HEK293T (cell line): ENCODE measurements at places on chromosomes 4 and X.

GRCh38 chr4:31955346-31955745 is 1235.2 kb downstream of the PCDH7 start:
- DNase-seq, result no peak

DNA sequence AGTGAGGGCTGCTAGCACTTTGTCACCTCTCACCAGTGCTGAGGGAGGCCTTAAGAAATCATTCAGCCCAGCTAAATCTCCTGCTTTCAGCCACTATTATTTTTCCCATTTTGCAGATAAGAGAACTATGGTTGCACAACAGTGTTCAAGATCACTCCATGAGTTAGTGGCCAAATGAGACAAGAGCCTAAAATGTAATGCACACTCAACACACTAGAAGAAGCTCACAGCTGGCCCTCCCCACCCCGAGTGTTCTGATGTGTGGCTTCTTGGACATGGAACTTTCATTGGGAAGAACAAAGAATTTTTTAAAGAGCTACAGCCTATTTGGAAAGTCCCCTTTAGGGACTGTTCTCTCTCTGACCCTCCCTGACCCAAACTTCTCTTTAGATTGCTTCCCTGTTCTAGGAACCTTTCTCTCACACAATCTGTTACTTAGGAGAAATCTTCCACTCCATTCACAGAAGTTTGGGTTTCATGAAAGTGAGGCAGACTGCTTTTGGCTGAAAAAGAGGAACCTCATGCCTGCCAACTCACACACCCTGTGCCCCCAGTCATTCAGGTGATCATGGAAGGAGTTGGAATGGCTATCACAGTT is 44.0 kb upstream of the CT47C1 start:
- DNase-seq, result no peak

DNA sequence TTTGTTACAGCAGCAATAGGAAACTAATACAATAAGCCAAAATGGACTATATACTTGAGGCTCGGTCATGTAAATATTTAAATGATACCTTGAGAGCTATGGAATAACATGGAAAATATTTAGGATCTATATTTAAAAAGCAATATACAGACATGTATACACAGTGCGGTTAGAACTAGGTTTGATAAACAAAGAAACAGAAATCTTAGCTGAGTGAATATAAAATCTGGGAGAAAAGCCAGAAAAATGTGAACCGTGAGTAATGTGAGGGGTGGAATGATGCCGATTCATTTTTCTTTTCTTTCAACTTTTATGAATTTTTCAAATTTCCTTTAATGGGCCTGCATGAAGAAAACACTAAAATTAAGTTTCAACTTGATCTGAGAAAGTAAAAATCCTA is 104.1 kb downstream of the ATXN3L start:
- DNase-seq, result no peak

GRCh38 chr4:71526637-71527406 is 188.0 kb downstream of the SLC4A4 start:
- no peak for DNase-seq

DNA sequence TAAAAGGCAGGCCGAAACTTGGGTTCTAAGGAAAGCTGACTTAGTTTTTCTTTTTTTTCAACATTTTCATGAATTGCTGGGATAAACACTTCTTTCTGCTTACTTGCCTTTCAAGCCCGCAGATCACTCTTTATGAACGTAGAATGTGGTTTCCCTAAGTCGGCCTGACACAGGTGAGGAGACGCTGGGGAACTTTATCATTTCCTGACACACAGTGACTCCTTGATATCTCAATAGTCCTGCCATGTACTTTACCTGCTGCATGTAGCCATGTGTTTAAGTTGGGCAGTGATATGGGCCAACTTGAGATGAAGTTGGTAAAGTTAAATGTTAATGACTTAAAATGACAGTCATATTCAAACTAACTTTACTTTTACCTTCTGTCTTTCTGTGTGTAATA is 26.6 kb upstream of the SNCA start:
- no peak for DNase-seq

DNA sequence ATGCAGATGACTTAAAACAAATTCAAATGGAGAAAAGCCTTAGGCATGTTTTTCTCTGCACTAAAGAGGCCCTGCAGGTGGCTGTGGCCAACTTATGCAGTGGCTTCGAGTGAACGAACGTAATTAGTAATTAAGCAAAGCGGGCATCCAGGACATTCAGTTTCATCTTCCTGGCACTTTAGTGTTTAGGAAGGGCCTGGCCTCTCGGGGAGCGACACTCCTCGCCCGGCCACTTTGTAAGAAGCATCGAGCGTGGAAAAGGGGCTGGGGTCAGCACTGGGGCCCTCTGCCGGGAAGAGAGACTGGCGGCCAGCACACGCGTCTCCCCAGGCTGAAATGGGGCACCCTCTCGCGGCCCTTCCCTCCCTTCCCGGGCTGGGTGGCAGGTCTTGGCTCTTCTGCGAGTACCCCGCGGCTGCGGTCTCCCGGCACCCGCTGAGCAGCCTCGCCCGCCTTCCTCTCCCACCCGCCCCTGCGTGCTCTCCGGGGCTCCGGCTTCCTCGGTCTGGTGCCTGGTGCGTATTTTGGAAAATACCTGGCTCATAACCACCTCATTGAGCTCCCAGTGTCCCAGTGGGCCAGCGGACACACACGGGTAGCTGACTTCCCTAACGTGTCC is 677 bp upstream of the CYP4V2 start:
- DNase-seq, result peak; percentile 34

DNA sequence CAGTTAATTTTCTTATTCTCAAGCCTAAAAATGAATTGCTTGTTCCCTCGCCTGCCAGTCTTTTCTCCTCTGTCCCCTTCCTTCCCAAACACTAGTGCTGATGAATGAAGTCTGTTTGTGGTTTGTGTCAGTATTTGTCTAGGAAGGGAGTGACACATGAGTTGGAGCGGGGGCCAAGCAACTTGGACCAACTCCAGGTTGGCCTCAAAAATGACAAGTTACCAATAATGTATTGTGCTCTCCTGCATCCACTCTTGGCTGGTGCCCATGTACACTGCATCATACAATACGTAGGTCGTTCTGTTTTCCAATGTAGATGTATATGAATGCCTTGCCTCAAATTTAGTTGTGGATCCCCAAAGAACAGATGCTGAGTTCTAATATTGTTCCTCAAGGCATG is 223.0 kb upstream of the GPC4 start:
- no peak for DNase-seq

GRCh38 chr4:81408341-81408740 is 63.4 kb downstream of the RASGEF1B start:
- DNase-seq, result no peak

GRCh38 chr4:5787311-5787710 is 76.3 kb downstream of the EVC start:
- DNase-seq, result no peak

- peak; percentile 17 for DNase-seq
Measured at GRCh38 chr4:138910195-138910913, 105.2 kb upstream of the NOCT start.

GRCh38 chrX:100363896-100364295 is 46.2 kb downstream of the PCDH19 start:
- DNase-seq, result no peak

DNA sequence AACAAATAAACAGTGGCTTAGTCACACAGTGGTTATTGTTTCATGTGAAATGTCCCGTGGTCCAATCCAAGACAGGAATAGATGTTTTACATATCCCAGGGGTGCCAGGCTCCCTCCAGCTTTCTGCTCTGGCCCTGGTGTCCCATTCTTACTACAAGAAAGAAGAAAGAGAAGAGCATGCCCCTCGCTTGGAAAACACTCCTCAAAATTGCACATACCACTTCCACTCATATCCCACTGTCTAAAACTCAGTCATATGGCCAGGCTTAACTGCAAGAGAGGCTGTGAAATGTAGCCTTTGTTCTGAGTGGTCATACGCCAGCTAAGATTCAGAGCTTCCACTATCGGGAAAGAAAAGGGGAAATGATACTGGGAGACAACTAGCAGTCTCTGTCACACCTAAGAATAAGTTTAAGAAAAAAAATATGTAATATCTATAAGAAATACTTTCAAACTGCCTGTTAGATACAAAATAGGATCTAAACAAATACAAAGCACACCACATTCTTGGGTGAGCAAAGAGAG is 306.8 kb upstream of the FAM241A start:
- no peak for DNase-seq

GRCh38 chr4:151906438-151906837 is 145.6 kb upstream of the GATB start:
- no peak for DNase-seq

GRCh38 chr4:123356921-123357320 is 39.7 kb upstream of the SPRY1 start:
- DNase-seq, result no peak

DNA sequence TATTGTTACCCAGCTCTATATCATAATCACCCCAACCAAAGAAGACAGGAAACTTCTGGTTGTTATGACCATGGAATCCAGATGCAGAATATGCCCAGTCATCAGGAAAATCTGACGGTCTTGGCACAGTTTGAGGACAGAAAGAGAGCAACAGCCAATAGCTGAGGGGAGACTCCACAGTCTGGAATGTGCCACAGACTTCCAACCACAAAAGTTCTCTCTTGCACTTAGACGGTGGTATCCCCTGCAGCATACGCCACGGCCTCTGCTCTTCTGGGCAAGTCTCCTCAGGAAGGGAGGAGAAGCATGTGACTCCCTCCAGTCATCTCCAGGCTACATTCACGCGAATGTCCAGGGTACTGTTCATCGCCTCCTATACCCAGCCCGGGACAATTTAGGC is 18.4 kb downstream of the ZNF827 start:
- DNase-seq, result no peak

DNA sequence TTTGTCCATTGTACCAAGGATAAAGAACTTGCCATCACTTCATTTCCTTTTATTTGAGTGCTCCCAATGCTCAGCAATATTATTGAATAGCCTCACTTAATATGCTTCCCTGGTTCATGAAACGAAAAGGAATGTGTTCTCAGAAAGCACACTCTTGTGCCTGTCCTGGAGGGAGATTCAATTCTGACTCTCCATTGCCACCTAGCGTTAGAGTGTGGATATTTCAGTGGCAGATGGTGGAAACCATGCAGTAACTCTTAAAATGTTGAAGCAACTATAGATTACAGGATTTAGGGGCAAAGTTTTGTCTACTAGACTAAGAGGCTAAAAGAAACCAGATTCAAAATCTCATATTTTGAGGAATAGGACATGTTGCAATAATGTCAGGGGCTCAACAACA is 36.0 kb downstream of the GAB3 start:
- DNase-seq, result peak; percentile 77

DNA sequence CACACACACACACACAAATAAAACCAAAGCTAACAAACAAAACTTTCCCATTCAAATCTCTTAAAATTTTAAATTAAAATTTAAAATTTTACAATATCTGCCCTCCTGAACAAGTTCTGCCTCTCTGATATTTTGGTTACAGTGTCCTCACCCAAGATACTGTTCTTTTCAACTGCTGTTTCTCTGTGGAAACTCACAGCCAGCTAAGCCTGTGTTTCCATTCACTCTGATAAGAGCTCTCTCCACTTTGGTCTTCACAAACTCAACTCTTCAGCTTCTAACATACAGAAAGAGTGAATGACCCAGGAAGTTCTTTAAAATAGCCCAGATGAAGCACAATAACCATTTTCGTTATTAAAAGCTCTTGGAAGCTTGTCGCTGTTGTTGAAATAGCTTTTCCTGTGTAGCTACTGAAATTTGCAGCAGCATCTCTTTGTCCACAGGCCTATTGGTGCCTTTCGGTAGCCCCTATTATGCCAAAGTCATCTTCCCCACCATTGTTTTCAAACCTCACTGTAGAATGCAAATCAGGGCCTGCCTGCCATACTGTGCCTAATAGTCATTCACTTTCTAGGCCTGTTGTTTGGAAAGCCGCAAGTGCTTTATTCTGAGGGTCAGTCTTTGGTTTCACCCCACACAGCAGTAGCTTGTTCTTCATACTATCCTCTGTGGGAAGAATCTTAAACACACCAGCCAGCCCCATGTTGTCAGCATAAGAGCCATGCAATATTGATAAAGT is 19.4 kb downstream of the INPP4B start:
- DNase-seq, result no peak

DNA sequence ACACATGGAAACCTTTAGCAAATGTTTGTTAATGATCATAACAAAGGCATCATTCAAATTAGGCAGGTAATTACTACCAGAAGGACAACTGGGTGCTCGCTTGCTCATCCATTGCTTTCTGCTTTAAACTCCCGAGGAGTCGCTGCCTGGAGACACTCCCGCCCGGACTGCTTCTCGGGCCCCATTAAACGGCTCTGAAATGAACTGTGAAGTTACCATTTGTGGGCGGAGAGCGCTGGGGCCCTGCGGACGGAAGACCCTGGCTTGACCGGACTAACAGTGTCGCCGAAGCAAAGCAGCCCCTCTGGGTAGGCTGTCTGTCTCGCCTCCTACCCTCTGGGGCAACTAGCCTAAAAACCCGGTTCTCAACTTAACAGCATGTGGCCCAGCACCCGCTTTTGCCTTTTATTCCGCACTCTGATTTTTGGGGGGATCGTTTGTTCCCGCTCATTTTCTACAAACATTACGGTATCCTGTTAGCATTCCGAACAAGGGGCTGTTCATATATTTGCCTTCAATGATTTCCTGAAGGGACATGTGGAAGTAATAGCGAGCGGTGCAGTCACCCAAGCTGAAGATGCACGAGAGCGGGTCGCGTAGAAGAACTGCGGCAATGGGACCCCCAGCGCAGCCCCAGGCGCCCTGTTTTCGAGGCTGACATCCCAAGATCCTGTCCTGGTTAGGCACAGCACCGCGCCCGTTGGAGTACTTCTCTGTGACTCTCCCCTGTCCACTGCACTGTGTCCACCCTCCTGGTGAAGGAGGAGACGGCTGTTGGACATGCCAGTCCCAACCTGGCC is 1.6 kb upstream of the PDGFRA start:
- peak; percentile 22 for DNase-seq

GRCh38 chr4:120155287-120155686 is 88.6 kb upstream of the MAD2L1 start:
- no peak for DNase-seq

- DNase-seq, result peak; percentile 70
Measured at GRCh38 chrX:119729408-119730201, 28.8 kb upstream of the SOWAHD start.

DNA sequence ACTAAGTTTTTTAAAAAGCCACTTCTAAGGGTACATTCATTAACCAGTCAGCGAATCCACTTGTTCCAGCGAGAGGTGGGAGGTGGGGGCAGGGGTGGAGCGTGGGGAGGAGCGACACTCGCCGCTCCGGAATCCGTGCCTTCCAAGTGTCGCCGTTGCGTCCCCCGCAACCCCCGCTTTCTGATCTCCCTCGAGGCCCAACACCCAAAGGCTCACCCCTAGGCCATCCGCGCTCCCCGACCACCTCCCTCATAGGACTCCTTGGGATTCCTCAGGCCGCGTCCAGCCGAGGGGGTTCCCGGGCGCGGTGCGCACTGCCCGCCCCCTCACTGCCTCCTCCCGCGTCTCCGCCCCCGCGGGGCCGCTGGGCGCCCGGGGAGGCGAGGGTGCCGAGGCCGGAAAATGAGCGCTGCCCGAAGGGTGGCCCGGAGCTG is 108.1 kb upstream of the STOX2 start:
- peak; percentile 20 for DNase-seq
